ENCODE measurements at places on chromosomes 7 and 10.

- peak; percentile 15 for DNase-seq
Measured at GRCh38 chr7:85890244-85890811, 703.5 kb upstream of the SEMA3D start.

DNA sequence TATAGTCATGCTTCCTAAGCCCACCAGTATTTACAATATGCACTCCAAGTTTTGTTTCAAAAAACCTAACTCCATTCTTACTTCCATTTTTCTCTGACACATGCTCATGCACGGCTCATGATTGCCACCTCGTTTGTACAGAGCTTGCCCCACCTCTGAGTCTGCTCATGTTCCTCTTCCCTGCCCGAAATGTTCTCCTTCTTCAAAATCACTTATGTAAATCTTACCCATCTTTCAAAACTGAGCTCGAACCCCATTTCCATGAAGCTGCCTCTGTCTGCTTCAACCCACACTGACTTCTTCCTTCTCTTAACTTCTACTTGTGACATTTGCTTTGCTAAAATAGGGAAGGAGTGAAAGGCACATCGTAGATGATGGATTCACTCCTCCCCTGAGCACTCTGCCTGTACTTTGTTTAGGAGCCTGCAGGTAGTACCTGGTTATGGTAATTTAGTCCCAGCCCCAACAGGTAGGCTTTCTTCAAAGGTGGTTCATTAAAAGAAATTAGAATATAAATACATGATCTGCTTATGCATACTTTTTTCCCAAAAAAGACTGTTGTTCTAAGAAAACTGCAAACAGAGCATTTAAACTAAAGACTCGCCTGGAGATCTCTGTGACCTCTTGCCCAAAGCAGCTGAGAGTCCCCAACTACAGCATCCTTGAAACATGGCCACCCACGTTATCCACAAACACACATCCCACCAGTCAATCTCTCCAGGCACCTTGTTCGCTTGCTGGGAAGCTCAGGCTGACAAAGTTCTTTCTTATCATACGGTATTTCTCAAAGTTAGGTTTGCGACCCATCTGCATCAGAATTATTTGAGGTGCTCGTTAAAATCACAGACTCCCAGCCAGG lies 172.0 kb downstream of the DGKI start:
- no peak for DNase-seq

- DNase-seq = peak; percentile 94
Measured at GRCh38 chr7:129851809-129852208, 101.0 kb downstream of the UBE2H start.

DNA sequence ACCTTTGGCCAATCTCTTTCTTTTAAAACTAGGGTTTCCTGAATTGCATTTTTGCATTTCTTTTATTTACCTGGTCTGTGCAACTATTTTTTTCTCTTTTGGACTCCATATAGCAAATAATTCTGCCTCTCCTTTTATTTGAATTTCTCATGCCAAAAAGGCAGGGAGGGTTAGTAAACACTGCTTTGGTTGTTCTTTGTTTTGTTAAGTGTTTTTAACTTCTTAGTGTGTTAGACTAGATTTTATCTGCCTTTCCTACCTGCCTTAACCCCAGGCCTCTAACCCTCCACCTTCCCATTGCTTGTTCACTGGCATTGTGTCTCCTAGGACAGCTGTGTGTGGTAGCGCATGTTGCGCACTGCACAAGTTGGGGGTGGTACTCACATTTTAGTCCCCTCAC lies 18.1 kb downstream of the ZMIZ1 start:
- DNase-seq = no peak

DNA sequence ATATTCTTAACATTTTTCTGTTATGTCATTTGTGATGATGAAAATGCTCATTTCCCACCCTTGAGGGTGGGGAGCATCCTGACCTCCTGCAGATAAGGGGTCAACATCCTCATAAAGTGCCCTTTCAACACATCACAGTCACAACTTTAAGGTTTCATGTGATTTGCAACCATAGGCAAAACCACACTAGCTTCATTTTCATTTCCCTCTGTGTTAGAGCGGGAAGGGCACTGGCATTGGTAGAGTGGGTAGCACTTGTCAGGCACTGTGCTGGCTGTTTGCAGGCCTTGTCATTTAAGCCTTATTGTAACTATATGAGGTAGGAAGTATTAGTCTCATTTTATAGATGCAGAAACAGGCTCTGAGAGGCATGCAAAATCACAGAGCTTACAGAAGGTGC lies 39.8 kb downstream of the PSMC2 start:
- DNase-seq = no peak

- DNase-seq = no peak
Measured at GRCh38 chr10:89355394-89355931, 22.4 kb upstream of the IFIT1B start.

GRCh38 chr10:62919776-62920175 lies 103.6 kb upstream of the EGR2 start:
- no peak for DNase-seq

DNA sequence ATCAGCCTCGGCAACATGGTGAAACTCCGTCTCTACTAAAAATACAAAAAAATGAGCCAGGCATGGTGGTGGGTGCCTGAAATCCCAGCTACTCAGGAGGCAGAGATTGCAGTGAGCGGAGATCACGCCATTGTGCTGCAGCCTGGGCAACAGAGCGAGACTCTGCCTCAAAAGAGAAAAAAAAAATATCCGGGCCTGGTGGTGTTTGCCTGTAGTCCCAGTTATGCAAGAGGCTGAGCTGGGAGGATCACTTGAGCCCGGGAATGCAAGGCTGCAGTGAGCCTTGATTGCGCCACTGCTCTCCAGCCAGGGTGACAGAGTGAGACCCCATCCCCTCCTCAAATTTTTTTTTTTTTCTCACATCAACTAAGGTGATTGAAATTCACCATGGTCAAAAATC lies 42.8 kb downstream of the CDC123 start:
- no peak for DNase-seq

- DNase-seq = peak; percentile 27
Measured at GRCh38 chr7:136405931-136406777, 429.0 kb upstream of the MTPN start.

- DNase-seq = no peak
Measured at GRCh38 chr7:26381476-26382353, 90.1 kb downstream of the SNX10 start.

DNA sequence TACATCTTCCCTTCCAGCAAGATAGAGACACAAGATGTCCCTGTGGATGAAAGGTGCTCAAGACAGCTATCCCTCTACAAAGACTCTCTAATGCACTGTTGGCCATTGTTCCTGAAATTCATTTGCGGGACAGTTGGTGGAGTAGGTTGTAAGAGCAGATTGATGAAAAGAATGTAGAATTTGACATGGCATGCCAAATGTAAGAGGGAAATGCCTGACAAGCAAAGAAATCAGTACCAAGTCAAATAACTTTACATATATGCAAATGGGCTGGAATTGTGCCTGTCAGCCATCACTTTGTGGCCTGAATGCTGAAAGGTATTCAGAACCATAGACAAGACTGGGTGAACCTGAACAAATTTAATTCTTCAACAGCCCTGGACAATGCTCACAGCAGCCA lies 120.3 kb upstream of the FAM204A start:
- DNase-seq = no peak

DNA sequence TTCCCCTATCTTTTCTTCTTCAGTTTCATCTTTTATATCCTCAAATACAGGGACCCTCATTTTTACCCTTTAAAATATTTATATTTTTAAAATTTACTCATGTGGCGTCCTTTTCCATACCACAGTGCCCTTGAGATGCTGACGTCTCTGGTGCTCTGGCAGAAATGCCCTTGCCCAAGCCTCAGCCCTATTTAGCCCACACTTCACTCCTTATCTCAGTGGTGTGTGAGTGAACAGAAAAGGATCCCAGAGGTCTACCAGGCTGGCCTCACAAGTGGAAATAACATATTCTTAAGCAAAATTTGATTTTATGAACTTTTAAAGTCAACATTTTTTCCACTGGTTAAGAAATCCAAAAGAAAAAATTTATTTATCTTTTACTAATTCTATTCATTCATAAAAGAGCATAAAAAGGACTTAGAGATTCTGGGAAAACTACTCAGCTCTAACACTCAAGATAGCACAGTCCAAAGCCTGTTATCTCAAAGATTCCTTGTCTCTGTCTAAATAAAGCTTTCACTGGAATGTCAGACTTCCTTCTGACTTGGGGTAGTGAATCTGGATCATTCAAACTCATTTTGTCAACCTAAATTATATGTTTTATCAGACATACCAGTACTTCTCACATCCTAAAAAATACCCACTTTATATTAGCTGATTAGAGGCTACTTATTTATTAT lies at the start of gene NEBL:
Gene NEBL (minus strand): TSS at position 166 of the 680 bp plus-strand sequence. CDS start 106 bp downstream, at position 60.
- no peak for DNase-seq

GRCh38 chr7:44969049-44969700 lies 9.6 kb downstream of the MYO1G start:
- no peak for DNase-seq

DNA sequence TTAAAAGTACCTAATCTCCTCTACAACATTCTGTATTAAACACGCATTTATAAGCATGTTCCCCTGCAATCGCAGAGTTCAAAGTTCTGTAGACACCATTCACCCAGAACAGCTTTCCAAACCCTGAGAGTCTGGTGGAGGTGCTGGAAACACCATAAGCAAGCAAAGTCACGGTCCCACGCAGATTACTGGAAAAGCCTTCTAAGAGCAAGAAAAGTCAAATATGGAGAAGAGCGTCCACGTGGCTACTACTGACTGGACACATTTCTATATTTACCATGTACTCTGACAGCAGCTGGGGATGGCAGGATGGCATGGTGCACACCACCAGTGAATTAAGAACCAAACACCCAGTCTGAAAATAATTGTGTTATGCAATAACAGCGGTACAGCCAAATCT lies 97.7 kb downstream of the PARD3 start:
- DNase-seq = no peak

GRCh38 chr7:140326116-140326928 lies 72.0 kb downstream of the SLC37A3 start:
- peak; percentile 60 for DNase-seq

- DNase-seq = peak; percentile 32
Measured at GRCh38 chr7:36029853-36030515, 123.1 kb upstream of the EEPD1 start.

GRCh38 chr7:96085953-96086352 lies 235.9 kb downstream of the SLC25A13 start:
- peak; percentile 92 for DNase-seq

DNA sequence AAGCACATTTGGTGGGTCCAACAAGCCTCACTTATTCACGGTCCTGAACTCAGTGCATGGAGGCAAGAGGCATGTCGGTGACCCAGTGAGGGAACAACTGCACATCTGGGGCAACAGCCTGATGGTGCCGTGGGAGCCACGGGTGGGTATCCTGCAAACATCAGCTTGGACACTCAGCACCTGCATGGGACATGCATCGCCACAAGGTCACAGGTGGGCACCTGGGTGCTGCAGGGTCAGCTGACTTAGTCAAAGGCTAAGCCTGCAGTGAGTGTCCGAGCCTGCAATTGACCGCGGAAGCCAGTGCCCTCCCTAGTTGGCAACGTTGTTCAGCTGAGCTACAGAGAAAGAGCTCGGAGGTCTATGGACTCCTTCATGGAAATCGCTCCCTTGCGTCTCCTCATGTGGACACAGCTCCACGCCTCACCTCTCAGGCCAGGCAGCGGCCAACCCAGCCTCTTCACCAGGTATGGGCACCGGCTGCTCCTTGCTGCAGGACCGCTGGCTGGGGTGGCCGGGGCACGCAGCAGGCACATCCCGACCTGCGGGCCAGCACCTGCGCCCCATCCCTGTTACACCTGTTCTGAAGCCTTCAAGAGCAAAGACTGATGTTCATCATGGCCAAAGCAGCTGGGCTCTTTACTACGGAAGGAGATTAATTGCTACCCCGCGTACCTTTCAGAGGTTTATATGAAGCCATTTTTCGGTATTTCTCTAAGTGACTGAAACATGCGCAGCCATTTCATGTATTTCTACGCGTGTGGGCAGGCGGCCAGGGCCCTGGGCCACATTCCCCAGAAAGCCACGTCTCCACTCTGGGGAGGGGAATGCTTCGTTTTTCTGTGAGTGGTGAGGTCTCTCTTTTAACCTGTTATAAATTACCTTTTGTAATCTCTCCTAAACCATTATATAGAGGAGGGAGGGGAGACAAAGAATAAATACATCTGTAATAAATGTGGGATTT lies 380.7 kb downstream of the DNAJB6 start:
- no peak for DNase-seq

GRCh38 chr7:134448356-134449229 lies 10.3 kb downstream of the AKR1B1 start:
- no peak for DNase-seq

DNA sequence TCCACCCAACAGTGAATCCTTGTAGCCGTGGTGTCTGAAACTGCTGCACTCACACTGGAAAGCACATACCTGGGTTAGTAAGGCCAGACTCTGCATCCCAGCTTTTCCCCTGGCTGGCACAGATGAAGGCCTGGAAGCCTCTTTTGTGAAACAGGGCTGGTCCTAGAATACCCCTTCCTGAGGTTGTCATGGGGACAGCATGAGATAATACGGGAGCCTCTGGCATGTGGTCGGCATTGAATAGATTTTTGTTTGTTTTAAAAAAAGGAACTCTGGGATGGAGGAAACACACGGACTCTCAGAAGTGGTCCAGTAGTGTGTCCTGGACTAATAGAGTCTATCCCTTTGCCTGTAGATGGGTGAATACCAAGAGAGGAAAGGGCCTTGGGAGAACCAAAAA lies 129.7 kb downstream of the TMEM178B start:
- DNase-seq = peak; percentile 69

DNA sequence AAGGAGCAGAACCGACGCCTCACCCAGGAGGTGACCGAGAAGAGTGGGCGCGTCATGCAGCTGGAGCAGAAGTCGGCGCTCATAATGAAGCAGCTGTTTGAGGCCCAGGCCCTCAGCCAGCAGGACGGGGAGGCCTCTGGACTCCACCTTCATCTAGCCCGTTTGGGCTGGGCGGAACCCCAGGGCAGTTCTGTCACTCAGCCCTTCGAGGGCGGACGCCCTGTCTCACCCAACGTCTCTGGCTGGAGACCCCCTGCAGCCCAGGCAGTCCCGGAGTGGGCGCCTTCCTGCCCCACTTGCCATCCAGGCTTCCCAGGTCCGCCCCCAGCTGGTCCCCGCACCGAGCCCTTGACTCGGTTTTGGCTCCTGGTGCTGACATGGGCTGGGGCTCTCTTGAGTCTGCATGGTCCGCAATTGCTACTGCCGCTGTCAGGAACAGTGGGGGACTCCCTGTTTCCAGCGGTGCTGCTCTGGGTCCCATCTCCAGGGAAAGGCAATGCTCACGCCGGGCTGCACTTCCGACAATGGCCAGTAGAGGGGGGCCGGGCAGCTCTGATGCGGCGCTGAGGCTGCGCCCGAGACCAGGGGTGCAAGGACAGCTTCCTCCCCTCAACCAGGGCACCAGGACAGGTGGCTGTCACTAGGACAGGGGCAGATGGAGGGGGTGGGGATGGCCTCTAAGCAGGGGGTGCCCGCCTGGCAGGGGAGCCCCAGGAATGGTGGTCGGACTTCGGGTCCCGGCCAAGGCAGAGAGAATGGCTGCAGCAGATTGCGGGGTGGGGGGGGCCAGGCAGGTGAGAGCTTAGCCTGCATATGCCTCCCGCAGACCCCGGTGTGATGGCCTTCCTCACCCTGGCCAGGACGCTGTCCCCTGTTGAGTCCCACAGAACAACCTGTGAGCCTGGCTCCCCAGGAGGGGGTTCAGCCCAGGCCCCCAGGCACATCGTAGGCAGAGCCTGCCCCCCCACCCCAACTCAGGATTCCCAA lies 71.2 kb upstream of the KCTD7 start:
- DNase-seq = peak; percentile 40

Measured in NCI-H146 (cell line).